IPS-NIHi11 (cell line): ENCODE measurements at places on chromosomes 7 and 10.

GRCh38 chr10:110684800-110685446, 40.8 kb downstream of the RBM20 start:
- DNase-seq = peak; percentile 30

DNA sequence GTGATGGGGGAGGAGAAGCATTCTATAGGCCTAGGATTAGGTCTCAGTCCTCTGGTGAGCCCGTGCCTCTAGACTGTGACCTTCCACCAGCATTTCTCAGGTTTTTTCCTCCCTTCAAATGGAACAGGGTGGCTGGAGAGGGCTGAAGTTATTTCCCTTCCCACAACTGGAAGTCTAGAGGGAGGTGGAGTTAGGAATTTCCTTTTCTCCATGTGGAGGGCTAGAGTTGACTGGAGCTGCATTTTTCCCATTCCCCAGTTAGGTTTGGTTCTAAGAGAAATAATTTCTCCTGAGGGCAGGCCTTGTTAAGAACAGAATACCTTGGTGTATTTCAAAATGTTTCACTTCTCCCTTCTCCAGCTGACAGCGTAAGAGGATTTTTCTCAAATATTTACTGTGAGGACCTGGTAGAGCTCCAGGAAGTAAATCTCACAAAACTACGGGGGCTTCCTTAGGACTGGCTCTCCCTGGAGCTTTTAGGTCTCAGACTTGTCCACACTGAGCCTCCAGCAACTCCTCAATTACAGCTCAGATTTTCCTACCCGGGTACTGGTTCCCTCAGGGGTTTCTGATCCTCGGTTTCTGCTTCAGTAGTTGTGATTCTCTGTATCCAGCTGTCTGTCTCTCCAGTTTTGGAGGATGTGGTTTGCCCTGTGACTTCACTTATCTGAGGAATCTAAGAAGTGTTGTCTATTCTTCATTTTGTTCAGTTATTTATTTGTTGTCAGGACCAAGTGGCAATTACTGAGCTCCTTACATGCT, 6.0 kb upstream of the REEP3 start:
- peak; percentile 60 for DNase-seq

DNA sequence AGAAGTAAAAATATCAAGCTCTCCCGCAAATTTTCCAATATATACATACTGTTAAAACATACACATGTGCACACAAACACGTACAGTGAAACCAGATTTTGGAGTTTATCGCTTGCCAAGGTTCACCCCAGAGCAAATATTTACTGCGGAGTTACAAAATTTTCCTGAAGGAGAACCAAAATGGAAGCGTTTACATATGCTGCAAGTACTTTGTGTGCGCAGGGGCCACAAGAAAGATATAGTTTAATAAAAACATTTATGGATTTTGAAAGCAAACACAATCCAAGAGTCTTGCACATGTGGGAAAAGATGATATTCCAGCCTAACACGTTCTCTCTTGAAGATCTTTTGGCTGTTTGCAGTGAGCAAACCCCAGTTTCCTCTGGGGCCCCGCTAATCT, 301.3 kb upstream of the NFE2L3 start:
- no peak for DNase-seq

DNA sequence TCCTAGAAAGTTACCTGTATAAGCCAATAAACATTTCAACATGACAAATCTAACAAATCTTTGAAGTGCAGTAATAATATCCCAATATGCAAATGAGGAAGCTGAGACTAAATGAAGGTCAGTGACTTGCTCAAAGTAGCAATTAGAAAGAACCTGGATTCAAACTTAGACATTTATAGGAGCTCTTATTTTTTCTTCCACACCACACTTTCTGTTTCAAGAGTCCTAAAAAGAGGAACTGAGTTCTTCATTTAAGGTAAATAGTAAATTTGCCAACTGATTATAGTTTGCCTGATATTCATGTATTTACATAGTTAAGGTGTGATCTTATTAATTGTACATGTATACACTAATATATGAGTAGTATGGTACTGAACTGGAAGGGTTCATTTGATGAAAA, 44.0 kb downstream of the KLHDC10 start:
- no peak for DNase-seq

- no peak for DNase-seq
Observed at GRCh38 chr7:94492601-94493000, 17.0 kb upstream of the CASD1 start.

- no peak for DNase-seq
Observed at GRCh38 chr7:48031111-48031510, 2.2 kb upstream of the SUN3 start.

GRCh38 chr7:149808311-149808710, 29.9 kb upstream of the ZNF862 start:
- DNase-seq = no peak

DNA sequence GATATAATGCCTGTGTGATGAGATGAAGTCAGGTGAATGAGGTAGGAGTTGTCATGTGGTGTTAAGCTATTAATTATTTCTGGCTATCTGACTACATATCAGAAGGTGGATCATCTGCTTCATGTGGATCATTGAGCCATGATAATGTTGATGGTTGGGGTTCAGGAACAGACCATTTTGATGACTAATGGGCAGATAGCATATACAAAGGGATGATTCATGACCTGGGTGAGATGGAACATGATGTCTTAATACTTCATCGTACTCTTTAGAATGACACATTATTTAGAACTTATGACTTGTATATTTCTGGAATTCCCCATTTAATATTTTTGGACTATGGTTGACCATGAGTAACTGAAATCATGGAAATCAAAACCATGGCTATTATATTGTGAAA, 155.1 kb downstream of the OR13A1 start:
- DNase-seq = no peak

- DNase-seq = no peak
Observed at GRCh38 chr10:47104151-47104605, 192.9 kb downstream of the PTPN20 start.

DNA sequence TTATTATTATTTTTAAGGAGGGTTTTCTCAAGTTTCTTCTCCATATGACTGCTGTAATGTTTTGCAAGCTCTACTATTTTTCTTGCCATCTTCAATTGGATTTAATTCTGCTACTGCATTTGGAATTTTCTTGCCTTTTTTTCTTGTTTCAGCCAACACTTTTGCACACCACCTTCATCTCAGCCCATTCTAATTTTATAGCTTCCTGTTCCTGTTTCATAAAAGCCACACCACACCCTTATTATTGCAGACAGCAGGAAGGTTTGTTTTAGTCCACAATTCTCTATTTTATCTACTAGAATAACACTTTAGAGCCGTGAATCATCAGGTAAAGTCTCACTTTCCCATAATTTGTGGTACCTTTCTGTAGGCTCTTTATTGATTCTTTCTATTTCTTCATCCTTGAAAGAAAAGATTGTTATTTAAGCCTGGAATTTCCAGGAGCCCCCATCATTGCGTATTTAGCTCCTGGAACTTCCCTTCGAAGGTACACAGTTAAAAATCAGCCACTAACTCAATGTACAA, 209.3 kb upstream of the TBX20 start:
- DNase-seq = no peak

DNA sequence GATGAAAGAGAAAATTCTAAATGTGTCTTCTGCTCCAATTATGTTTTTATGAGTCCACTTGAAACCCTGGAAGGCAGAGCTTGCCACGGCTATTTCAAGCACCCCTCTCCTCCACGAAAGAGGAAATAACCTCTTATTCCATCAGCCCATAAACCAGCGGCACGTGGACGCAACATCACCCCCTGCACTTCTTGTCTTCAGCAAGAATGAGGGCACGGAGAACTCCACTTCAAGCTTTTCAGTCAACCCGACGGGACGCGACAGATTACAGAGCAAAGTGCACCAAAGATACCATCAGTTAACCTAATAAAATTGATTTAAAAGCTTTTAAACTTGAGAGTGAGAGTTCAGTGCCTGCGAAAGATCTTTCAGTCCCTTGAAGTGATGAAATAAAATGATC, 406.3 kb downstream of the GALNT17 start:
- no peak for DNase-seq

GRCh38 chr7:127840226-127840951, 188.4 kb downstream of the SND1 start:
- DNase-seq = no peak

GRCh38 chr10:133270204-133270603, 6.5 kb downstream of the ADAM8 start:
- no peak for DNase-seq

DNA sequence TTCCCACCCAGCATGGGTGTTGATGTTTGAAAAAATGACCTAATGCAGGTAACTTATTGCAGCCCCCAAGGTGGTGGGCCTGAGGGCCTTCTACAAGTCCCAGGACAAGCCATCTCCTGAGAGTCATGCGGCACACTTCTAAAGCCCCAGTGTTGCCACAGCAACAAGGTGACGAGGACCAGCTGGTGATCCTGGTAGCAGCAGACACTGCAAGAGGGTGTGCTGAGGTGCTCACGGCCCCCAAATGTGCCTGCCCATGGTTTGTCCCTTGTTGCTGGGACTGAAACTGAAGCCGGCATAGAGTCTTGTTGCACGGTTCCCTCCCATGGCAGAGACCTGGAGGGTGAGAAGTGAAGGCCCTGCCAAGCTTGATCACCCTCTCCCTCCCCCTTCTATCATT, 333.2 kb upstream of the MGMT start:
- DNase-seq = no peak

DNA sequence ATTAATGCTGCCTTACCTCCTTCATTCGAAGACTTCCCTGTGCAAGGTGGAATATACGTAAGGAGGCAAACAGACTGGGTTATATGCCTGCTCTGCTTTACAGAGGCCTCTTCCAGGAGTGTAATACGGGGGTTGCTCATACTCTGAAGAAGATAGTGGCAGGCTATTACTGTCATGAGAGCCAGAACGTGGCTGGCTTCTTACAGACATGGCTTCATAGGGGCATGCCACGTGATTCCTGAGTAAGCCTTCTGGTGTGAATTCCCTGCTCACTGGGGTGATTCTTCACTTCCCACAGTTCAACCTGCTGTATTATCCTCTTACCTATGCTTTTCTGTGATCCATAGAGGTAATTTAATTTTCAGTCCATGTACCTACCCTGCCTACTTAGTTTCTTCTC, 141.8 kb downstream of the ST7 start:
- no peak for DNase-seq

- no peak for DNase-seq
Observed at GRCh38 chr10:3468919-3469638, 296.5 kb upstream of the PITRM1 start.

DNA sequence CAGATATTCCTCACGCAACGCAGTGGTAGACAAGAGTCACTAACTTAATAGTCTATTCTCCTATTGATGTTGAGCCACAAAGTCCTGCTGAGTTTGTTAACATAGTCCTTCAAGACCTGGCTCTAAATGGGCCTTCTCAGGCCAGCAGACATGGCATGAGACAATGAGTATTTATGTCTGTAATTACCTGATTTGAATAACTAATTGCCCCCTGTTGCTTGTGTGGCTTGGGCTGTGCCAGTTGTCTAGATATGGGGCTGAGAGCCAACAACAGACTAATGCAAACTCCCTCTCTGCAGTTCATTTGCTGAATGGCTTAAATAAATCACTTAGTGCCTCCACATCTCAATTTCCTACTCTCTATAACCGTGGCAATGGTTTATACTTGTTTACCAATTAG, 65.5 kb upstream of the VWC2 start:
- DNase-seq = no peak

- no peak for DNase-seq
Observed at GRCh38 chr10:55287346-55287745, 486.3 kb upstream of the PCDH15 start.

- DNase-seq = no peak
Observed at GRCh38 chr10:26067680-26068079, 133.7 kb downstream of the MYO3A start.

GRCh38 chr10:59711871-59712494, 2.3 kb upstream of the SLC16A9 start:
- no peak for DNase-seq

DNA sequence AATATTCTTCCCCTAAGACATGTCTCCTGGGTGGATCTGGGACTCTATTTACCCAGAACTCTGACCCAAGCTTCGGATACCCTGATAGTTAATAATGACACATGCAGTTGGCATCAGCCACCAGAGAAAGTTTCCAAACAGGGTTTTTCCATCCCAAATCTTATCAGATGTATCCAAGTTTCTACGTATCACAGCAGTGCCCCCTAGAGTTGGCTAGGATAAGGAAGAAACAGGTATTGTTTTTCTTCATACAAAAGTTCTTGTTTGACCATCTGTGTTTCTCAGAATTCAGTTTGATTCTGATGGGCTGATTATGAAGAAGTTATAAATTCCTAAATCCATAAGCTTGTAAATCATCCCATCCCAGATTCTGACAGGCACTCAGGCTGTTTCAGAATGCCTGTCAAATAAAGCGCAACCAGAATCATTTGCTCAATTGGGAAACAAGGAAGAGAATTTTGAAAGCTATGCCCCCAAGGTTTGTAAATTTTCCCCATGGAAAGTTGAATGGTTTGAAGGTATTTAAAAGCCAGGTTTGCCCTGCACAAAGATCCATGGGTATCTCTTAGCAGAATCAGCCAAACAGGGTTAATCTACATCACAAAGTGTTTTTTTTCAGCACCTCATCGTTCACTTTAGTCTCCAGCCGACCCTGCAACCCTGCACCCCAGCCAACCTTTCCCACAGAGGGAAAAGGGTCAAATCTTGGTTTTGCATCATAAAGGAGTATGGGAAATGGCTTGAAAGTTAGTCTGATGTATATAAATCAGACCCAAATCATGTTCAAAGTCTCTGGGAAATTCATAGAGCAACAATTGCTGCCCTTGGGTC, 47.4 kb downstream of the NRAP start:
- peak; percentile 37 for DNase-seq

DNA sequence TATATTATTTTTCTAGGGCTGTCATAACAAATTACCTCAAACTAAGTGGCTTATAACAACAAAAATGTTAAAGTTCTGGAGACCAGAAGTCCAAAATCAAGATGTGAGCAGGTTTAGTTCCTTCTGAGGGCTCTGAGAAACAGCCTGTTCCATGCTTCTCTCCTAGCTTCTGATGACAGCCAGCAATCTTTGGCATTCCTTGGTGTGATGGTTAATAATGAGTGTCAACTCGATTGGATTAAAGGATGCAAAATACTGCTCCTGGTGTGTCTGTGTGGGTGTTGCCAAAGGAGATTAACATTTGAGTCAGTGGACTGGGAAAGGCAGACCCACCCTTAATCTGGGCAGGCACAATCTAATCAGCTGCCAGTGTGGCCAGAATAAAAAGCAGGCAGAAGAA, 26.3 kb upstream of the TNKS2 start:
- DNase-seq = no peak

GRCh38 chr10:33385015-33385414, 50.5 kb upstream of the NRP1 start:
- no peak for DNase-seq

- no peak for DNase-seq
Observed at GRCh38 chr10:63374991-63375390, 90.8 kb downstream of the JMJD1C start.
